Frontal cortex (tissue), 4 donors: ENCODE measurements at places on chromosomes 4 and X. TPM values are rescaled to one million over a fixed set of nuclear protein-coding genes. Genes with fewer than 3 reads are reported as not detected.

DNA sequence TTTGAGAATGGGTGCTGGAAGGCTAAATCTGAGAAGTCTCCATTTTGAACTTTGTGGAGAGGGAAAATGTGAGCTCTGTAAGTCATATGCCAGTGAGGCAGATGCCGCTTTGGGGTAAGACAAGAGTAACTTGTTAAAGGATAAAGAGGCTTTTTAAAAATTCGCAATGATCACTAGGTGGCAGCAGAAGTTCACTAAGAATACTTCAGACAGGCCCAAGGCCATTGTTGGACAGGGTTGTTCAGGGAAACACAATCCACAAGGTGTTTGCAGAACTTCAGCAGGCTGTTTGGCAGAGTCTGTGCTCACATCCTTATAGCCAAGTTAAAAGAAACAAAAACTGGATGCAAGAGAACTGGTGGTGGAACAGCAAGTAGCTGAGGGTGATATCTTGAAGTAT is 13.7 kb upstream of the PIGA start:
- peak; percentile 23 for DNase-seq

GRCh38 chr4:86013621-86014020 is 346.2 kb downstream of the MAPK10 start:
- no peak for DNase-seq

DNA sequence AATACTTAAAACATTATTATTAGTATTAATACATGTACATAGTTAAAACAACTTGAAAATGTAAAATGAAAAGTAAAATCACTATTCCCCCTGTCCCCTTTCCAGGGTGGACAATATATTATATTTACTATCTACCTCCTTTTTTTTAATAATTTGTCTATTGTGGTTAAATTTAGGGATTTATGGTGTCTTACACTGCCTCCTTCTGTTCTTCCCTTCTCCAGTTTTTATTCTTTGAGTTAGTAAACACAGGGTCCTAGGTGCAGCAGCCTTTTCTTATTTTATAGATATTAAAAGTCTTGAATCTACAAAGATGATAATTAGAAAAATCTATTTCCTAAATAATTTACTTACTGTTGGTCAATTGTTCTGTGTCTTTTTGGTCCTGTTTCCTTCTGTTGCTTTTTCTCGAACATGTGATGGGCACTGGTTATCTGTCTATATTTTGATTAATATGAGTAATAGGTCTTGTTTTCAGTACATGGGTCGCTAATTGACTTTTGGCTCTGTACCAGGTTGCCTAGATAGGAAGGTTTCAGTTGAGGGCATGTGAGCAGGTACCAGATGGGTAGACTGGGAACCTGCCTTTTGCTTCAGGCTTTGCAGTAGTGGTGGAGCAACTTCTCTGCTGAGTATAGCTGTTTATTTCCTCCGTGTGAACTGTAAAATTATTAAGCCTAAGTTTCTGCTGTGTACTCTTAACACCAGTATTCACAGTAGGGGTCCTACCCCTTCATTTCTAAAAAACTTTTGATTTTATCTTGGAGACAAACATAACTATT is 1.1 kb downstream of the NUDT9 start:
- DNase-seq: no peak

GRCh38 chr4:102860611-102861324 is 8.0 kb upstream of the CISD2 start:
- no peak for DNase-seq

GRCh38 chrX:97849951-97850350 is 966.2 kb downstream of the RPA4 start:
- DNase-seq: no peak

DNA sequence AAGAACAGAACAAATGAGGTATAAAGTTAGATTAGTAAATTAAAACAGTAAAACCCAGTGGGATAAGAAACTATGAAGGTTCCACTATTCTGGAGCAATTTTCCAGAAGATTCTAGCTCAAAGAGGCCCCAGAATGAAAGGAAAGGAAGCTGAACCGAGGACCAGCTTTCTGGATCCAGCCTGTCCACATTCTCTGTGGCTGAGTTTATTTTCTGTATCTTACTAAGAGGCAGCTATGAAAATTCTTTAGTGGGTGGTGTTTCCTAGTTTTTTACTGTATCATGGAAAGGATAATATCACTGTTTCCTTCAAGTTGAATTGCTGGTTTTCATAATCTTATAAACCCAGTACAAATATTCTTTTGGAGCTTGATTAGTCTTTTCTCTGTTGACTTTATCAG is 11.8 kb downstream of the DAPP1 start:
- DNase-seq: no peak

DNA sequence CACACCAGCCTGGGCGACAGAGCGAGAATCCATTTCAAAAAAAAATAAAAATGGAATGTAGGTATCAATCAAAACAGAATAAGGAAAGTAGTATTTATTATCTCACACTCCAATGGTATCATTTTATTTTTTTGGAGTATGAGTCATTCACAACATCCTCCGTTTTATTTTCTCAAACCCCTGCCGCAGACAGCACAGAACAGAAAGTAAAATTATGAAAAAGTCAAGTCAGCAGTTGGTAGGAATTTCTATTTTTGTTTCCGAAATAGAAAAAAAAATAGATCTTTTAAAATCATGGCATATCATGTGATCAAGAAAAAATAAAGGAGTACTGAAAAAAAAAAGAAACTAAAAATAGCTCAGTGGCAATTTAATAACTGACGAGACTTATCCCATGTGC is 490.7 kb upstream of the TENM3 start:
- no peak for DNase-seq

KLB gene
- under 0.01 TPM for total RNA-seq

RAP2C gene
- total RNA-seq: 13.9 TPM

XKRX gene
- total RNA-seq: not detected

MORC4 gene
- total RNA-seq: 4.1 TPM
